CD4-positive, alpha-beta memory T cell (primary cell): ENCODE measurements at places on chromosomes 11 and 22.
A peak's percentile ranks its signal among the peaks of the same experiment; 100 is the strongest.

DNA sequence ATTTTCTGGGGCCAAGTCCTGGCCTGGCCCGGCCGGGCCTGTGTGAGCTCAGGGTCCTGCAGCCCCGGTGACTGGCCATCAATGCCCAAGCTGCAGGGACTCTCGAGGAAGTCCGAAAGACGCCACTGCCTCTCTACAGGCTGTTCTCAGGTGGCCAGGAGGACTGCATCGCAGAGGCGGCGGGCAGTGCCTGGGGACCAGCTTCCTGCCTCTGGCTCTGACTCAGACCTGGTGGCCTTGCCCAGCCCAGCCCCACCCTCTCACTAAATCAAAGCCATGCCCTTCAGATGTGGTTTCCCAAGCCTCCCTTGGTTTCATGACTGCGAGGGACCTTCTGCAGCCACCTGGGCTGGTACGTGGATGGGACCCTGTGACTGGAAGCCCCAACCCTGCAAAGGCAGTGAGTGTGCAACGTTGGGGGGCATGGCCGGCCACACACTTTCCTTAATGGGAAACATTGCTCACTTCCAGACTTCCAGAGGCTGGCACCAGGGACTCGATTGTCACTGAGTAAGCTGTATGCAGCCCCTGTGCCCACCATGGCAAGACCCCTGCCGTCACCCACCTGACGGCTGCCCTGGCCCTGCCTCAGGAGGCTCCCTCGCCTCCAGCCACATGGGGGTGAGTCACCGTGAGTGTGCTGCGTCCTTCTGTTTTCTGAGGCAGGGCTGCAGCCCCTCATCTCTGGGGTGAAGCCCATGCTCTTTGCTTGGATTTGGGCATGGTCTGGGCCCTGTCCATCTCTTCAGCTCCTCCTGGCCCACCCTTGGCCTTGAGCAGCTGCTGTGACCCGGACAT is 6.0 kb upstream of the FGF3 start:
- H3K27me3 ChIP-seq, result no peaks in the 10 kb centered on the region
- H3K4me1 ChIP-seq, result no peaks in the 10 kb centered on the region
- no peak for DNase-seq
- H3K27ac ChIP-seq, result no peak overlapping the region
- H3K4me3 ChIP-seq, result no peak overlapping the region

GRCh38 chr22:39995393-39996252 is 869 bp downstream of the FAM83F start:
- no peak overlapping the region for H3K27ac ChIP-seq
- DNase-seq, result no peak
- H3K36me3 ChIP-seq, result no peaks in the 10 kb centered on the region
- H3K4me1 ChIP-seq, result peaks cover 11% of the 10 kb centered on the region
- H3K4me3 ChIP-seq, result no peak overlapping the region

DNA sequence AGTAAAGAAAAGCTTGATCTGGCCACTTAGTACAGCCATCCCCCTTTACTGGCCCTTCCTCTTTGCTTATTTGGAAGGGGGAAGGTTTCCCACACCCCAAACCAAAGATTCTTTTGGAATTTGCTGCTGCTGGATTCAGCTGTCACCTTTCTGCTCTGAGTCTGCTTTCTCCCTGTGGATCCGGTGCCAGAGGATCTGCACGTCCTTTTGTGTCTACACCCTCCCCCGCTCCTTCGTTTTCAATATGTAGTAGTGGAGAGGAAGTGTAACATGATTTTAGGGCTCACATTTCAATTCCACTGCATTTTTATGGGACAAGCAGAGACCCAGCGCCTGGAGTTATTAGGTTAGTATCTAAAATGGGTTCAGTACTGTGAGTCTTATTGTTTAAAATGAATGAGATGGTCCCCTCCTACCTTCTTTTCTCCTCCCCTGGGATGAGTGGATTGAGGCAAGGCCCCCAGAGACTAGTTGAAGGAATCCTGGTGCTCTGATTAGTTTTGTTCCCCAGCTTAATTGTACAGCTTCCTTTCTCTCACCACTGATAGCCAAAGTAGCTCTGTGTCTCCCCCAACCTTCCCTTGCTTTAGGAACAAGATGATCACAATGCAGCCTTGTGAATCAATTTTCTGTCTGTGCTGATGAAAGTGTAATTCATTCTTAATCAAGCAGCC is 30.5 kb upstream of the CABP7 start:
- H3K4me3 ChIP-seq, result no peak overlapping the region
- no peak for DNase-seq
- no peak overlapping the region for H3K27ac ChIP-seq

DNA sequence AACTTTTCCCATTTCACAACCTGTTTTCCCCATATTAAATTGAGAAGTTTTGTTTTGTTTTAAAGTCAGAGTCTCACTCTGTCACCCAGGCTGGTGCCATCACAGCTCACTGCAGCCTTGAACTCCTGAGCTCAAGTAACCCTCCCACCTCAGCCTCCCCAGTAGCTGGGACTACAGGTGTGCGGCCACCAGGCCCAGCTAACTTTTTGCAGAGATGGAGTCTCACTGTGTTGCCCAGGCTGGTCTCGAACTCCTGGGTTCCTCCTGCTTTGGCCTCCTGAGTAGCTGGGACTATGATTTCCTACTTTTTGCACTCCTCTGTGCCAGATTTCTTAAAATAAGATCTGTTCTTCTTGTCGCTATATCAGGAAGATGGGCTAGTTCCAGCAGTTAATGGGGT is 44.9 kb downstream of the GNB1L start:
- H3K27me3 ChIP-seq, result no peaks in the 10 kb centered on the region
- H3K36me3 ChIP-seq, result peaks cover 6% of the 10 kb centered on the region
- no peak overlapping the region for H3K4me3 ChIP-seq
- peaks cover 19% of the 10 kb centered on the region for H3K4me1 ChIP-seq
- DNase-seq, result no peak

DNA sequence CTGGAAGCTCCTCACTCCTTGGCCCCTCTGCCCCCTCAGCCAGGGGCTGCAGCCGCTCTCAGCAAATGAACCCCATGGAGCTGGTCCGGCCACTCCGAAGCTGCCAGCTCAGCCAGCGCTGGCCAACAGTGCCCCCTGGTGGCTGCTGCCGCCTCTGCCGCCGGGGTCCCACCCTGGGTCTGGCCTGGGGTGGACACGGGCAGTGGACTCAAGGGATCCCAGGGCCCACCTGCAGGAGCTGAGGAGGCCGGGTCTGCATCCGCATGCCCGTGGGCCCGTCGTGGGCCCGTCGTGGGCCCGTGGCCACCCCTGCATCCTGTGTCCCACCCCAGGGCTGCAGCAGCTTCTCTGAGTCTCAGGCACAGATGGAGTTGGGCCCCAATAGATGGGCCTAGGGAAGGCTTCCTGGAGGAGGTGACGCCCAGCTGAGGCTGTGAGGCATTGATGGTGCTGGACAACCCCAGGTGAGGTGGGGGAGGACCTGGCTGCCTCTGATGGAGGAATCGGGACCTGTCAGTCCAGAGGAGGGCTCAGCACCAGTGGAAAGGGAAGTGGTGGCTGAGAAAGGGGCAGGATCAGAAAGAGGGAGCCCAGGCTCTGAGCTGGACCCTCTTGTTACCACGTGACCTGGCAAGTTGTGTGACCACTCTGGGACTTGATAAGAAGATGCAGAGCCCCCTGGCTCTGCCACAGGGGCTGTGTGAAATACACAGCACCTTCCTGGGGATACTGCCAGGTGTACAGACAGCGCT is 522.3 kb downstream of the BRD1 start:
- H3K4me3 ChIP-seq, result no peak overlapping the region
- no peaks in the 10 kb centered on the region for H3K27me3 ChIP-seq
- H3K27ac ChIP-seq, result no peak overlapping the region
- H3K4me1 ChIP-seq, result no peaks in the 10 kb centered on the region
- peak; percentile 27 for DNase-seq
